Aorta (tissue), 5 donors: ENCODE measurements at places on chromosomes 2 and 18. TPM values are rescaled to one million over a fixed set of nuclear protein-coding genes. Genes with fewer than 3 reads are reported as not detected.
A peak's percentile ranks its signal among the peaks of the same experiment; 100 is the strongest.

DNA sequence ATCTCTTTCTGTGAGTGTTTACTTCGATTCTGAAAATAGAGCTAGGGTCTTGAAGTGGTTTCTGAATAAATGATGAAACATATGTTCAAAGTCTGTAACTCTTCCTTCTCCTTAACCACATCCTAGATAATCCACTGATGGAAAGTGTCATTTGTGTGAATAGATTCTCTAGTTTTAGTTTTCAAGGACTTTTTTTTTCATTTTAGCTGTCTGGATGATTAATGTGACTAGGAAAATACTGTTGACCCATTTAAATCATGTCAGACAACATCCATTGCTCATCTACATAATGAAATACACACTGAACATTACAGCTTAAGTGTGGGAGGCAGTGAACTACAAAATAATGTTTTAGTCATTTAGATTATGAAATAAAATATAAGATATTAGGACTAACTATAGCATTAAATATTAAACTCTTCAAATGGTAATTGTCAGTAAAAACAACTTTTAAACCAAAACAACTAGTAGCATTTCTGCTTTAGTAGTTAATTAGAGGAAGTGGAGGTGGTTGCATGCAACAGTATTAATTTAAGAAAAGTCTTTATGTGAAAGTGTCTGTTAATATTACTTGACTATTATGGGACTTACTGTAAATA, 39.1 kb upstream of the DLX1 start:
- H3K4me3 ChIP-seq = no peak overlapping the region
- no peaks in the 10 kb centered on the region for H3K4me1 ChIP-seq
- no peak for DNase-seq
- H3K27ac ChIP-seq = no peak overlapping the region
- H3K27me3 ChIP-seq = no peaks in the 10 kb centered on the region
- H3K36me3 ChIP-seq = no peaks in the 10 kb centered on the region

DNA sequence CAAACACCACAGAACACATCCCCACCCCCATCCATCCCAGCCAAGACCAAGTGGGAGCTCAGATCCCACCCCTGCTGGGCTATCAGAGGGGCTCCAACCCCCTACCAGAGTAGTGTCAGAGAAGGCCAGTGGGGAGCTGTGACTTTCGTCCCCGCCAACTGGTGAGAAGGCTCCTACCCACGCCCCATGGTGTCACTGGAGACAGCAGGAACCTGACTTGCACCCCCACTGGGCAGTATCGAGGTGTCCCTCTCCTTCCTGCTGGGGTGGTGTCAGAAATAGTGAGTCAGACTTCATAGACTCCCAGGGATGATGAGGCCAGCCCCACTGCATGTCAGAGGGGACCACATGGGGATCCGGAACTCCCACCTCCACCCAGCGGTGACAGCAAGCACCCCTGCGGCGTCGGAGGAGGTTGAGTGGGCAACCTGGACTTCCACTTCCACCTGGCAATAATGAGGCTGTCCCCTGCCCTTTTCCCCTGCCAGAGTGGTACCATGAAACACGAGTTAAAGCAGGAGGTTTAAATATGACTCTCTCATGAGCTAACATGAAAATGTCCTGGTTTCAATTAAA, 106.7 kb downstream of the CTIF start:
- no peaks in the 10 kb centered on the region for H3K27me3 ChIP-seq
- DNase-seq = no peak
- H3K27ac ChIP-seq = no peak overlapping the region
- no peaks in the 10 kb centered on the region for H3K36me3 ChIP-seq
- H3K4me1 ChIP-seq = no peaks in the 10 kb centered on the region
- no peak overlapping the region for H3K4me3 ChIP-seq

GRCh38 chr2:224272237-224272910, 129.5 kb downstream of the FAM124B start:
- no peak overlapping the region for H3K27ac ChIP-seq
- H3K36me3 ChIP-seq = no peaks in the 10 kb centered on the region
- no peaks in the 10 kb centered on the region for H3K27me3 ChIP-seq
- no peaks in the 10 kb centered on the region for H3K4me1 ChIP-seq

DNA sequence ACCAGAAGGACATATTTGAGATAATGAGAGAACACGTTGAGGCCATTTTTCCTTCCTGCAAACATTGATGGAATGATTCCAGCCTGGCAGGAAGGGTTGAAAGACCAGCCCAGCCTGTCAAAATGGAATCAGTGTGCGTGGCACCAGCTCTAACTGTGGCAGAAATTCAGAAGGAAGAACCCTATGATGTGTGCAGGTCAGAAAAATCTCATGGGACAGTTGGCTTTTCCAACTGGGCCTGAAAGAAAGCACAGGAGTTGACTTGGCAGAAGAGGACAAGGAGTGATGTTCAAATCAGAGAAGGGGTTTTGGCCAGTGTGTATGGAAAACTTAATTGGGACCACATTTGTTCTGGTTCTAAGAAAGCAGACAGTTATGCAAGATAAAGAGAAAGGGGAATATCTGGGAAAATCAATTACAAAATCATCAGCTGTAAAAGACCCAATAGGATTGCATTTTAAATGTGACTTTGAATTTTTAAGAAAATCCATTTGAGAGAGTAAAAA, 192.8 kb upstream of the PID1 start:
- H3K27ac ChIP-seq = no peak overlapping the region
- no peaks in the 10 kb centered on the region for H3K27me3 ChIP-seq
- H3K36me3 ChIP-seq = no peaks in the 10 kb centered on the region
- no peak for DNase-seq

- no peaks in the 10 kb centered on the region for H3K4me1 ChIP-seq
- no peaks in the 10 kb centered on the region for H3K27me3 ChIP-seq
- DNase-seq = no peak
- H3K27ac ChIP-seq = no peak overlapping the region
Measured at GRCh38 chr2:120305296-120305695, 40.6 kb upstream of the INHBB start.

DNA sequence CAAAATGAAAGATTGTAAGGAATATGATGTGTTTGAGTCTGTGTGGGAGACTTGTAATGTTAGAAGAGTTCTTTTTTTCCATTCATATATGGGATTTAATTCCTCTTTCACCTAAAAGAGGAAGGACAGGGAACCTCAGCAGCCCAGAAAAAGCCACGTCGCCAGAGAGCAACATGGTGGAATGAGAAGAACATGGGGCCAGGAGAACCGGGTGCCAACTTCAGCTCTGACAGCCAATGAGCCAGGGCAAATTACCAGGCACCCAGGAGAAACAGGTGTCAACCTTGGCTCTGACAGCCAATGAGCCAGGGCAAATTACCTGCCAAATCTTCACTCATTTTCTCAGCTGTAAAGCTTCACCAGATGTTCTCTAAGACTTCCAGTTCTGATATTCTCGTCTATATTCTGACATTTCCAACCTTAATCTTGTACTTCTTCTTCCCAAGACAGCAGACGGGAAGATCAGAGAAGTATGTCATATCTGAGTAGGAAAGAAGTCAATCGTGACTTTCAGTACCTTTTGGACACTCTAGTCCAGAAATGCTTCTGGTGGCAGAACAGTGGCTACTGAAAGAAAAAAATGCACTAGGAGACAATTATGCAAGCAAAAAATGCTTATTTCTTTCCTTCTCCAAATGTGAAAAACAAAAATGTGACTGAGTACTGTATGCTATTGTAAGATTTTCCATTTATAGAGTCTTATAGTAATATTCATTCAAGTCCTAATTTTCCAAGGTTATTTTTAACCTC, 79.2 kb upstream of the COL5A2 start:
- H3K27ac ChIP-seq = peak overlapping the region; percentile 57
- DNase-seq = no peak
- H3K36me3 ChIP-seq = no peaks in the 10 kb centered on the region
- no peaks in the 10 kb centered on the region for H3K27me3 ChIP-seq
- no peak overlapping the region for H3K4me3 ChIP-seq
- peaks cover 12% of the 10 kb centered on the region for H3K4me1 ChIP-seq

DNA sequence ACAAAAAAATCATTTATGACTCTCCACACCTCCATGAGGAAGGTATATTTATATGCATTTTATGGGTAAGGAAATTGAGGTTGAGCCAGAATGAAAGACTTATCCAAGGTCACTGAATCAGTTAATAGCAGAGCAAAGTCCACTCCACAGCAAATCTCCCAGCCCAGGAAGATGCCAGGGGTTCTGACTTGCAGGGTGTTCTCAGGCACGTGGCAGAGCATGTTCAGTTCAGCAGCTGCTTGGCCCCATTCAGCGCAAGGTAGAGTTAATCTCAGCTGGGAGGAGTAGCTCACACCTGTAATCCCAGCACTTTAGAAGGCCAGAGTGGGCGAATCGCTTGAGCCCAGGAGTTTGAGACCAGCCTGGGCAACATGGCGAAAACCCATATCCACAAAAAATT, 17.8 kb upstream of the DGKD start:
- H3K27ac ChIP-seq = no peak overlapping the region
- DNase-seq = no peak
- no peak overlapping the region for H3K4me3 ChIP-seq
- H3K4me1 ChIP-seq = no peaks in the 10 kb centered on the region

- H3K27ac ChIP-seq = no peak overlapping the region
- H3K4me1 ChIP-seq = peaks cover 2% of the 10 kb centered on the region
- peaks cover 5% of the 10 kb centered on the region for H3K36me3 ChIP-seq
- DNase-seq = no peak
- no peak overlapping the region for H3K4me3 ChIP-seq
Measured at GRCh38 chr2:201058914-201059313, 12.6 kb downstream of the HYCC2 start.

DNA sequence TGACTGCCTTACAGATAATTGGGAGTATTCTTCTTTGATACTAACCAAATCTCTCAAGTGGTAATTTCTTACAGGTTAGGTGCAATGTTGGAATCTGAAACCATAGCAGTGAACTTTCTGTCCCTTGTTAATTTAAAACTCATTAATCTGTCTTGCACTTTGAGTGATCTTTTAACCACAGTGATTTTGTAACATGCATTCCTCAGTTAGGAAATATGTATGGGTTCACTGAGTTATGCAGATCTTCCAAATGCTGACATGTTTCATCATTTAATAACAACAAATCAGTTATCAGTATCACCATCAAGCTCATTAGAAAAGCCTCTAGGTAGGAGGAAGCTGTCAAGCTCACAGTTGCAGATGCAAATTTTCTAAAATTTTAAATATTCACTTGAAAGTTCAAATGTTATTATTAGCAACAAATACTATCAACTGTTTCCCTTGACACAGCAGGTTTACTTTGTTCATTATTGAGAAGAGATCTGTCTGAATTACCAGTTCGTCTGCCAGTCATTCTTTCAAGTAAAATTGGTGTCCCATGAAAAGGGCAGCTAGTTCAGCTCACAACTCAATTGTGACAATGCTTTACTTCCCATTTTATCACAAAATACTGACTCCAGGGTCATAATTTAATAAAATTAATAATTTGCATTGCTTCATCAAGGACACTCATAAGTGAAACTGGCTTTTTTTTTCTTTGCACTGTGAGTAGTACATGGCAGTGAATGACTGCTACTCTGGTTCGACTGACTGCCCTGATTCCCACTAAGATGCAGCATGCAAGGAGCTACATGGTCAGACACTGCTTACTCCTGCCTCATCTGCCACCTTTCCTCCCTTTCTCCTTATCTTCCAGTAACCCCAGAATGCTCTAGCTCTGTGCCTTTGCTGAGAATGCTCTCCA, 31.6 kb downstream of the SUCLG1 start:
- no peaks in the 10 kb centered on the region for H3K4me1 ChIP-seq
- H3K4me3 ChIP-seq = no peak overlapping the region
- no peak for DNase-seq
- no peak overlapping the region for H3K27ac ChIP-seq
- H3K27me3 ChIP-seq = no peaks in the 10 kb centered on the region
- H3K36me3 ChIP-seq = peaks cover 19% of the 10 kb centered on the region

GRCh38 chr2:45771261-45771660, 119.8 kb downstream of the PRKCE start:
- H3K27ac ChIP-seq = no peak overlapping the region
- no peaks in the 10 kb centered on the region for H3K36me3 ChIP-seq
- no peaks in the 10 kb centered on the region for H3K4me1 ChIP-seq
- no peaks in the 10 kb centered on the region for H3K27me3 ChIP-seq
- H3K4me3 ChIP-seq = no peak overlapping the region
- no peak for DNase-seq

DNA sequence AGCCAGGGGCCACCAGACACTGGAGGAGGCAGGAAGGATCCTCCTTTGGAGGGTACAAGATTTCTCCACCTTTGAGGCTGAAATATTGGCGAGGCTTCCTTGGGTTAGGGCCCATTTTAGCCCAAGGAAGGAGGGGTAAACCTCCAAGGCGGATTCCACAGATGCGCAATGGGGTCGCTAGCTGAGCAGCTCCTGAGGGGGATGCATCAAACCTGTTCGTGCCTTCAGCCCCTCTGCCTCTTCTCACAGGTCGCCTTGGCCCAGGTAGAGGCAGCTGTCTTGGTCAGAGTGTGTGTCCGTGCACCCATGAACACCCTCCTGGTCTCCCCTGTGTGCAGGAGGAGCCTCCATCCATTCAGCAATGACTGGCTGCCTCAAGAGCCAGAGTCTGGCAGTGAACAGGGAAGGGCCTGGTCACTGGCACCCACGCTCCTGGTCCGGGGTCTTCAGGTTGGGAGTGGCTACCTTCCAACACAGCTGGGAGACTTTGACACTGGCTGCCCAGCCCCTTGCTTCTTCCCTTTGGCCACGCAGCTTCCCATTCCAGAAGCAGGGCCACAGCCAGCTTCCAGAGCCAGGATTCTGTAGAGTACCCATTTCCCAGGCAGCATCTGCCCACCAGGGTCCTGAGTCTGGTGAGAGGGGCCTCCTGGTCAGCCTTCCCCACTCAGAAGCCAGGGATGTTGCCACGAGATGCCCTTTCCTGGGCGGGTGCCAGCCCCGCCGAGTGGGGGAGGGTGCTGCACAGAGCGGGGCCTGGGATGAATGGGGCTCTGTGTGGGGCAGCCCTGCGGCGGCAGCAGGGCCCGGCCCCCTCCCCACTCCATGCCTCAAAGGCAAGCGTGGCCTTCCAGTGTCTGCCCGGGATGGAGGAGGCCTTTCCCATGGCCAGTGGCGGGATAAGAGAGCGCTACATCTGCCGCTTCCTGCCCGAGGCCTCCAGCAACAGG, 95.8 kb upstream of the GPC1 start:
- H3K4me1 ChIP-seq = no peaks in the 10 kb centered on the region
- no peaks in the 10 kb centered on the region for H3K27me3 ChIP-seq
- no peak overlapping the region for H3K4me3 ChIP-seq
- DNase-seq = peak; percentile 69
- no peak overlapping the region for H3K27ac ChIP-seq
- no peaks in the 10 kb centered on the region for H3K36me3 ChIP-seq

- no peaks in the 10 kb centered on the region for H3K4me1 ChIP-seq
- H3K27me3 ChIP-seq = no peaks in the 10 kb centered on the region
- no peak overlapping the region for H3K4me3 ChIP-seq
- H3K27ac ChIP-seq = no peak overlapping the region
- DNase-seq = peak; percentile 56
Measured at GRCh38 chr2:128408349-128409305, 90.0 kb upstream of the HS6ST1 start.

GRCh38 chr18:43893001-43893637, 615.8 kb upstream of the SYT4 start:
- no peaks in the 10 kb centered on the region for H3K27me3 ChIP-seq
- H3K4me1 ChIP-seq = no peaks in the 10 kb centered on the region

The KCNG2 gene
- polyA plus RNA-seq = not detected

The PCARE gene
- not detected for polyA plus RNA-seq

The XDH gene
- 0.03 TPM for polyA plus RNA-seq

The LIMS2 gene
- polyA plus RNA-seq = 2,193 TPM

The MROH2A gene
- polyA plus RNA-seq = not detected

The PSMA8 gene
- polyA plus RNA-seq = not detected

The FOXI3 gene
- not detected for polyA plus RNA-seq

The AOX1 gene
- polyA plus RNA-seq = 7.6 TPM
